ENCODE measurements at places on chromosomes 2 and 18.

- DNase-seq, result no peak
Observed at GRCh38 chr2:202307690-202308089, 42.1 kb downstream of the NOP58 start.

DNA sequence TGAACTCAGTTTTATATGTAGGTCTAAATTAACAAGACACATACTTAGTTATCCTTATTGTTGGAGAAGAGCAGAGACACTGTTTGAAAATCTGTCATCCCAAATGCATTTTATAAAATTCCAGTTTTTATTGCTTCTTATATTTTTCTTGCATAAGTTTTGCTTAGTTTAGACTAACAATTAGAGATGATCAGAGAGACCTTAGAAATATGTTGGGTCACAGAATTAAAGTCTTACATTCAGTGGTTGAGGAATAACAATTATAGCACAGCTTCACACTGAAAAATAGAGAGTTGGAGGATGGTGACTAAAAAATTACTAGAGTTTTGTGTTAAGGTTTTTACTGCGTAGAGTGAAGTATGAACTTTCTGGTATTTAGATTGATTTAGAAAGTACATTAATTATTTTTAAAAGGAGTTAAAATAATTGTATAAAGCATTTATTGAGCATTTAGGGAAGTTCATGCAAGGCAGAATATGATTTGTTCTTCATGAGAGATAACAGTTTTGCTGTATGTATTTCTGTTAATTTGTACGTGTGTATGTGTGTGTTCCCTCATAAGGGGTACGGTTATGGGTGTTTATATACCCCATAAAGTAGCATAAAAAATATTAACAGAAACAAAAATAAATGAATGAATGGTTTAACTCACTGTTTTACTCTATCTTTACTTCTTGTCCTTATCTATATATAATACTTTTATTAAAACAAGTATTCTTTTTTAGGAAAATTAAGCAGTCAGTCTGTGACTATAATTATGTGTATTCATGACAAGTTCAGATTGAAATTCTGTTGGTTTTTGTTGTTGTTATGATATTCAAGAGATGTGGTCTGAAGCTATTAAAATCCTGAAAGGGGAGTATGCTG, 31.2 kb downstream of the DDX1 start:
- DNase-seq, result no peak

DNA sequence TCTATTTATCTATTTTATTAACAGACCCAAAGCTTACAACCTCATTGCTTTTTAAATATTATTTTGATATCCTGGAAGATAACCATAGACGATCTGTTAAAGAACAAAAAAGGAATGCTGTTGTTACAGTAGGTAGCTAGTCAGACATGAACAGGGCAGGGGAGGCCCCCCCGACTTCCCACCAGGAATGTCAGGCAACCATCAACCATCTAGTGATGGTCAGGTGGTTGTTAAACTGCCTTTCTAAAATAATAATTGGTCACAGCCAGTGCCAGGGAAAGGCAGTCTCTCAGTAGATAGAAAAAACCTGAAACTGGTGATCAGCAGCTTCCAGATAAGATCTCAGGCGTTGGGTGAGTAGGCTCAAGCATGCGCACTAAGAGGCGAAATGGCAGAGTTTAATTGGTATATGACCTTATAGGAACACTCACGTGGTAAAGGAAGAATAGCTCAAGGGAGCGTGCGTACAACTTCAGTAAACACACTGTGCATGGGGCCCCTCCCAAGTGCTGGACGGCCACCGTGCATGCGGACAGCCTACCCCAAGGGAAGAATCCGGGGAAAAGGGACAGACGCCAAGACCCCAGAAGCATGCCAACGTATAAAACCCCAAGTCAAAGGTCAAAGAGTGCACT, 32.5 kb upstream of the CCL20 start:
- no peak for DNase-seq

GRCh38 chr2:64330281-64331113, 123.5 kb upstream of the LGALSL start:
- peak; percentile 61 for DNase-seq

DNA sequence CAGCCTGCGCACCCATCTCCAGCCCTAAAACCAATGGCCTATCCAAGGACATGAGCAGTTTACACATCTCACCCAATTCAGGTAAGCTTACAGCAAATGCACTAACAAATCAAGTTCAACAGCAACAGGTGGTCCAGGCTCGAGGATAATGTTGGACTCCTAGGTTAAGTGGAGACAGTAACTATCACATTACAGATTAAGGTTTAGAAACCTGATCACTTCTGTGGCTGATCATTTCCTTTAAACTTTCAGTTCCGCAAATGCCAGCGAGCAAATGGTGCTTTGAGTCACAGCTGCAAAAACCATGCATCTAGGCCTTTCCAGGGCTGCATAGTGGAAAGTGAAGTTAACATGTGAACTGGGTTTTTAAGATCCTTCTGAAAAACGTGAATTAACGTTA, 259.4 kb downstream of the GBX2 start:
- DNase-seq, result no peak

DNA sequence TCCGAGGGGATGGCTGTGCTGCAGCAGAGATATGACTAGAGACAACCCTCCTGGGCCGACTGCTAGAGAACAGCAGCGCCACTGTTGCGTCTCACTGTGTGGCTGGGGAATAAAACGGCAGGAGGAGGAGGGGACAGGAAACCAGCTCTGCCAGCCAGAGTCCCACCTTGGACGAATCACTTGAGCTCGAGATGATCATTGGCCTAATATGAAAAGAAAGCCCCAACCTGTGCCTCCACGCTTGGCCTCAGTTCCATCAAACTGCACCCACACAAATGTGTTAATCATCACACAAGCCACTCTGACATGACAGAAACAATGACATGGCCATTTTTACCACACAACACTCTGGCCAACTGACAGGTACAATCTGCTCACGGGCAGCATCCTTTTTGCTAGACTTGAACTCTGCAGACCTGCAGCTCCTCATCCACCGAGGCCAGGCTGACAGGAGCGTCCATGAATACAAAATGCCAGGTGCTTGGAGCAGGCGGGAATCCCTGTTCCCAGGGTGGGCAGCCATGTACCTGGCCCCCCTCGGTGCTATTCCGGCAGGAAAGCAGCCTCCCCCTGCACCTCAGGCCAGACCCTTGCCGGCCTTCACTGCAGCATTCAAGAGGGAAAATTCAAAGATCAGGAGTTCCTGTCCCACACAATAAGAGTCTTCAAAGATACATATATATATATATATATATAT, 52.3 kb downstream of the PARD6G start:
- DNase-seq, result no peak

DNA sequence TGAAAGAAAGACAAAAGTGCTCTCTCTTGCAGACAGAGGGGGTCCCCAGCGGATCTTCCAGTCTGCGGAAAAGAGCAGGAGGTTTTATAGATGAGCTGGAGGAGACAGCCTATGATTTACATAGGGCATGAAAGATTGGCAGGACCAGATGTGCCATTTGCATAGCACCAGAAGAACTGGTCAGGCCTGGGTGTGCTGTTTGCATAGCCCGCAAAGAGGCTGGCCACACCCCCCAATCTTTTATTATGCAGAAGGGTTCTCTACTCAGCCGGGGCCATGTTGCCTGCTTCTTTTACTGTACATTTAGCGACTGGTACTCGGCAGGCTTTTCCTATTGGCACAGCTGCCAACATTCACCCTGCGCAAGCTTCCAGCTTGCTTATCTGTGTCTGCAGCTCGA, 317.6 kb downstream of the GALR1 start:
- no peak for DNase-seq

DNA sequence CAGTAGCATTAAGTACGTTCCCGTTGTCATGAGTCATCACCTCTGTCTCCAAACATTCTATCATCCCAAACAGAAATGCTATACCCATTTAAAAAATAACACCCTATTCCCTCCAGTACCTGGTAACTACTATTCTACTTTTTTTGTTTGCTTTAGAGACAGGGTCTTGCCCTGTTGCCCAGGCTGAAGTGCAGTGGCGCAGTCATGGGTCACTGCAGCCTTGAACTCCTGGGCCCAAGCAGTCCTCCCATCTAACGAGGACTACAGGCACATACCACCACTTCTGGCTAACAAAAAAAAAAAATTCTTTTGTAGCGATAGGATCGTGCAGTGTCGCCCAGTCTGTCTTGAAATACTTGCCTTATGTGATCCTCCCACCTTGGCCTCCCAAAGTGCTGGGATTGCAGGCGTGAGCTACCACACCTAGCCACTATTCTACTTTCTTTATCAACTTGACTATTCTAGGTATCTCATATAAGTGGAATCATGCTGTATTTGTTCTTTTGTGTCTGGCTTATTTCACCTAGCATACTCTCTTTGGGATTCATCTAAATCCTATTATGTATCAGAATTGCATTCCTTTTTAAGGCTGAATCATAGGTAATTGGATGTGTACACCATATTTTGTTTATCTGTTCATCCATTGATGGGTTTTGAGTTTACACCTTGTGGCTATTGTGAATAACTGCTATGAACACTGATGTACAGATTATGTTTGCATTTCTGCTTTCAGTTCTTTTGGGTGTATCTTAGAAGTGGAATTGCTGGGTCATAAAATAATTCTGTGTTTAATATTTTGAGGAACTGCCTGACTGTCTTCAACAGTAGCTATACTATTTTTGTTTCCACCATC, 14.4 kb downstream of the ZCCHC2 start:
- no peak for DNase-seq

All from activated CD4-positive, CD25-positive, alpha-beta regulatory T cell treated with anti-CD3 and anti-CD28 coated beads, Interleukin-2, amount 50 U/mL, for 16 hours (primary cell).